ENCODE measurements at places on chromosomes 6 and 20. TPM values are rescaled to one million over a fixed set of nuclear protein-coding genes. Genes with fewer than 3 reads are reported as not detected.
A peak's percentile ranks its signal among the peaks of the same experiment; 100 is the strongest.

Gene RBM24
- total RNA-seq = not detected

Gene FOXF2
- total RNA-seq = not detected

GRCh38 chr6:69895396-69895795 lies 29.0 kb downstream of the COL19A1 start:
- no peak for DNase-seq

Gene THBD
- total RNA-seq = not detected

Gene AVP
- total RNA-seq = 0.45 TPM

- DNase-seq = no peak
Measured at GRCh38 chr20:33840160-33840559, 29.0 kb downstream of the CHMP4B start.

- no peak for DNase-seq
Measured at GRCh38 chr20:4866429-4866828, 134.9 kb downstream of the SLC23A2 start.

GRCh38 chr20:2911200-2911599 lies 37.9 kb downstream of the PTPRA start:
- no peak for DNase-seq

Gene SLC26A8
- total RNA-seq = 0.25 TPM

GRCh38 chr6:16712255-16712930 lies 48.9 kb downstream of the ATXN1 start:
- DNase-seq = no peak

DNA sequence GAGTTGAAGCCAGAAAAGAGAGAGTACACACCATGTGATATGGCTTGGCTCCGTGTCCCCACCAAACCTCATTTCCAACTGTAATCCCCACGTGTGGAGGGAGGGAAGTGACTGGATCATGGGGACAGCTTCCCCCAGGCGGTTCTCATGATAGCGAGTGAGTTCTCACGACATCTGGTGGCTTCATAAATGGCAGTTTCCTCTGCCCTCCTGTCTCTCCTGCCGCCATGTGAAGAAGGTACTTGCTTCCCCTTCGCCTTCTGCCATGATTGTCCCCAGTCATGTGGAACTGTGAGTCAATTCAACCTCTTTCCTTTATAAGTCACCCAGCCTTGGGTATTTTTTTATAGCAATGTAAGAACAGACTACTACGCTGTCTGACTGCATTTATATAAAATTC lies 40.3 kb downstream of the TAF4 start:
- no peak for DNase-seq

DNA sequence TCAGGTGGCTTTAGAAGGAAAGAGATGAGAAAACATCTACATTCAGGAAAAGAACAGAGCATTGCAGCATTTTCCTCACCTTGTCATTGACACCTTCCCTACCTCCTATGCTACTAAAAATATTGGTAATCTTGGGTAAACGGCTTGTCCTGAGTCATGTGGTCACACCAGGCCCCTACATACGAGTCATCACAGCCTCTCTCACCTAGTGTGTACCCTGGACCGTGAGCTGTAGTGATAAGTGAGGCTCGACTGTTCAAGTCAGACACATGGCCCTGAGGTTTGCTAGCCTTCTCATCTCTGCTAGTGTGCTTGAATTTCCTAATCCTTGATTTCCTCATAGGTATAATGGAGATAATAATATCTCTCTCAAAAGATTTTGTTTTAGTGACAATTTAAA lies 29.6 kb upstream of the TMEM244 start:
- DNase-seq = no peak

GRCh38 chr6:35216851-35217811 lies 3.4 kb downstream of the SCUBE3 start:
- no peak for DNase-seq

- DNase-seq = no peak
Measured at GRCh38 chr6:57108691-57109090, 18.7 kb downstream of the ZNF451 start.

- DNase-seq = no peak
Measured at GRCh38 chr6:11606332-11606731, 68.8 kb downstream of the TMEM170B start.

DNA sequence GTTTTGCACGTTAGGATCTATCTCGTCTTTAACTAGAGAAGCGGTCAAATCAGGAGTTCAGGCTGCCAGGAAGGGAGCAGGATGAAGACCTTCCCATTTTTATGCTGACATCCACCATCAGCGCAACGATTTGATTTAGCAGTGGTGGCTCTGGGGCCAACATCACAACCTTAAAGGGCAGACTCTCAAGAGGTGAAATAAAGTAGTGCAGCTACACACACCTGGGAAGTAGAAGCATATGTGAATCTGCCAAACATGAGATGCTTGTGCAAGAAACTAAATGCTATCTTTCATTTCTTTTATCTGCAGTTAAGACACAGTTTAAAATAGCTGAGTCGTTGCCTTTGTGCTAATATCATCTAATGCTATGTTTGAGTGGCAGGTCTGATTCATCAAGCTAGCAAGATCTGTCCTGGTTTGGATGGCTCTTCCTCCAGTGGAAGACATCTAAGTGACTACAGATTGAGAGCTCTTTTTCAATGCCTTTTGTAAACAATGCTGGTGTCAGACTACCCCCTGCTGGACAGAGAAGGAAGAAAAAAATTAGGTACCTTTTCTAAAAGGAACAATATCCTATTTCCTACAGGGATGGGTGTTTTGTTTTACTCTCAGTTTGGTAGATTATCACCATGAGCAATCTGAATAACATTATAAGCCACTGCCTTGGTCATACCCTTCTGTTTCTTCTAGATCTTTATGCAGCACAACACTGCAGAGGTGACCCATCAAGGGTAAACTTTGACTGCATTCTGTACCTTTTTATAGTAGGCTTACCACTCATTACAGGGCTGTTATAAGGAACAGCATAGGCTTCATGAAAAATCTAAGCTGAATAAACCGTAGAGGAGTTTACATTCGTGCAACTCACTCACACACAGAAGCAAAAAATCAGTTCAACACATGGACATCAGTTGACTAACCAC lies 171.6 kb upstream of the FBXL4 start:
- DNase-seq = peak; percentile 28

- no peak for DNase-seq
Measured at GRCh38 chr6:17416806-17417205, 23.4 kb downstream of the CAP2 start.

Gene ANGPT4
- total RNA-seq = 0.06 TPM

DNA sequence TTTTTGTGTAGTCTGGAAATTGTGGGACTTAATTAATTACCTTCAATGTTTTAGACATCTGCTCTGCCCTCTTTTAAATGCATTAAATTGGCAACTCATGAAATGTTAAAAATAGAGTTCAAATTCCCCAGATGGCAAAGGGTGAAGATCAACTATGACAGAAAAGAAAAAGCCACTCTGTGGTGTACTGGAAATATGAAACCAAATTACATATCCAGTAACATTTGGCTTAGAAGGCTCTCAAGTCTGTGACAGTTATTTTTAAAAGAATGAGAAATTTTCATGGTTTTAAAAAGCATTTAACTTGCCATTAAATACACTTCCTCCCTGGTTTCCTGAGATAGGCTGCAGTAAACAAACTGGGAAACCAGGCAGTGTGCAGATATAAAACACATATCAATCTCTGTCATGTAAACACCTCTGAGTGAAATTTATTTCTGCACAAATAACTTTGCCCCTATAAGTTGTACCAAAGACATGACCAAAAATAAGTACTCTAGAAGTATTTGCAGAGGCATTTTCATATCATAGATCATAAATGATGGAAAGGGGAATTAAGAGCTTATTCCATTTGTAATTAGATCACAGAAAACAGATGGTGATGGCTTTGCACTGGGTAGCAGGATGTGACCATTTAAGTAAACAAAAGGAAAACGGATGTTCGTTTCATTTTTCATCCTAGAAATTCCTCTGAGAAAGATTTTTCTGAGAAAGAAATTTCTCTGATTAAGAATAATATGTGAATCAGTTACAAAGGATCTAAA lies 360.1 kb downstream of the SAMD5 start:
- DNase-seq = no peak

Gene LGSN
- not detected for total RNA-seq

Gene TFAP2B
- total RNA-seq = not detected

Gene WFDC10B
- not detected for total RNA-seq

Gene EFCAB8
- total RNA-seq = 0.52 TPM

DNA sequence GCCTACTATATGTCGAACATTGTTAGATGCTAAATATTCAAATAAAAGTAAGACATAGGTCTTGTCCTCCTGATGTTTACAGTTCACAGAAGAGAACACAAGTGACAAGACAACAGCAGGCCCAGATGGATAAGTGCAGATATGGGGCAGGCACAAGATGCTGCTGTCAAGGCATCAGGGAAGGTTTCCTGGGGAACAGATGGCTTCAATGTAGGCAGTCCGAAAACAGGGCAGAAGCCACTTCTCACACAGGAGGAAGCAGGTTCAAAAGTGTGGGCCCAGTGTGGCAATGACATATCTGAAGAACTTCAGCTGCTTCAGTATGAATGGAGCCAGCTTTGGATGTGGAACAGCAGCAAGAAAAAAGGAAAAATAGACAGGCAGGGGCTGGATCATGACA lies 32.5 kb downstream of the HLA-DPB1 start:
- no peak for DNase-seq

Gene NRSN1
- not detected for total RNA-seq

Gene TFAP2C
- total RNA-seq = not detected

Gene ANKS1A
- total RNA-seq = 9.3 TPM

DNA sequence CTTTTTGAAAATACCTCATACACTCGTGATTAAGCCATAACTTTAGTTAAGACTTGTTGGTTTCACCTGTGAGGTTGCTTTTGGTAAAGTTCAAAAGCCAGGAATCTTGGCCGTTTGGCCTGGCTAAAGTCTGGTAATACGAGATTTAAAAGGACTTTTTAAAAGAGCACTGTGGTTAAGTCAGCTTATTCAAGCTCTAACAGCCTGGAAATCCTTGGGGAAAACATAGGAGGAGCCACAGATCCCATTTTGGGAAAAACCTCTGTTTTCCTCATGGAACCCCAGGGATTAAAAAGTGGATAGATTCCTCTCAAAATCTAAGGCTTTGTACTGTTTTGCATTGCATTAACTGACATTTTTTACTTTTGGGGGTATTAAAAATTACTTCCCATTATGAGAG lies 13.7 kb upstream of the SLC22A16 start:
- no peak for DNase-seq

DNA sequence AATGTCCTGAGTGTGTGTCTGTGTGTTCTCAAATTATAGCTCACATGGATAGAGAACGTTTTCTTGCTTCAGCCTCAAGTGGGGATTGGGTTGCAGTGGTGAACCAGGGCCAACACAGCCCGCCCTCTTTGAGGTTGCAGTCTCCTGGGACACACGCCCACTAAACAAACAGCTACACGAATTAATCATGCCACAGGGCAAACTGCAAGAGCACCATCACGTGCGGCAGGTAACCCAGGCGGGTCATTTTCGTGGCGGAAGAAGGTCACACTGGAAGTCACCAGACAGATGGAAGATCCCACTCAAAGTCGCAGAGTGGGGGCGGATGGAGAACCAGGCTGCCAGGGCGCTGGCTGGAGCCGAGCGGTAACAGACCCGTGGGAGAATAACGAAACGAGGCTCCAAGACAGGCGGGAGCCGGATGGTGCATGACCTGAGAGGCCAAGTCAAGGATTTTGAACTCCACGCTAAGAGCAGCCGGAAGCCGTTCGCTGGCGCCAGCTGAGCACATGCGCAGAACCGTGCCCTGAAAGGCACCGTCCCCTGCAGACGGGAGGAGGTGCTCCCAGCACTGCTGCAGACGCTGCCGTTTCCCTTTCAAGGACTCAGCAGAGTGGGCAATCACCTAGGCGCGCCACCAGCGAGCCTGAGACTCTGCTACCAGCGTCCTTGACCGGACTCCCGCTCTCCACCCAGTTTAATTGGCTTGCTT lies 10.7 kb downstream of the DLL1 start:
- no peak for DNase-seq

Gene PGBD1
- total RNA-seq = 0.39 TPM

GRCh38 chr6:29665942-29666825 lies 9.3 kb downstream of the MOG start:
- no peak for DNase-seq

DNA sequence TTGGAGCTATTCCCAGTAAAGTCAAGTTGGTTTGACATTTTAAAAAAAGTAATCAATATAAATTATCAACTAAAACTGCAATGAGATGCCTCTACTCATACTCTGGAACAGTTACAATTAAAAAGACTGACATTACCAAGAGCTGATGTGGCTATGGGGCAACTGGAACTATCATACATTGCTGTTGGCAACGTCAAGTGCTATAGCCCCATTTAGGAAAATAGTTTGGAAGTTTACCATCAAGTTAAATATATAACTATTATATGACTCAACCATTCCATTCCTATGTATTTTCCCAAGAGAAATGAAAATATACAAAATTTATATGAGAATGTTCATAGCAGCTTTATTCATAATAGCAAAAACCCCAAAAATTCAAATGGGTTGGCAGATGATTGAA lies 111.4 kb upstream of the HDGFL1 start:
- no peak for DNase-seq

Gene SLC35D3
- total RNA-seq = not detected

- DNase-seq = no peak
Measured at GRCh38 chr6:50202766-50203165, 153.0 kb upstream of the DEFB112 start.

Gene TNFRSF6B
- total RNA-seq = not detected

Gene PGC
- total RNA-seq = not detected

Gene FAM162B
- not detected for total RNA-seq

DNA sequence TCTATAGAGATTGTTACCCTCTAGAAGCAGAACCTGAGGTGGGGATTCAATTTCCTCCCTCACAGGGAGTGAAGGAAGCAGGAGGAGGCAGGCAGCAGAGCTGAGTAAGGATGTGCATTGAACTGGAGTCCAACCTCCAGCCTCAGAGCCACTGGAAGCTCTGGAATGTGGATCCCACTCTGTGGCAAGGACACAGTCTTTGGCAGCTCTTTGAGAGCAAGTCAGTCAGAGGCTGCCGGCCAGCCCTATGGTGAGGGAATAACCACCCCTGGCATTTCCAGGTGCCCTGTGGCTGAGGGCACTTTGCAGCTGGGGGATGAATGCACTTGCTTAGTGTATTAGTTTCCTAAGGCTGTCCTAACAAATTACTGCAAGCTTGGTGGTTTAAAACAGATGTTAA lies 37.2 kb downstream of the EBF4 start:
- DNase-seq = no peak

Gene HDGFL1
- not detected for total RNA-seq

Gene TAAR8
- total RNA-seq = not detected

Gene LINC00237
- not detected for total RNA-seq

DNA sequence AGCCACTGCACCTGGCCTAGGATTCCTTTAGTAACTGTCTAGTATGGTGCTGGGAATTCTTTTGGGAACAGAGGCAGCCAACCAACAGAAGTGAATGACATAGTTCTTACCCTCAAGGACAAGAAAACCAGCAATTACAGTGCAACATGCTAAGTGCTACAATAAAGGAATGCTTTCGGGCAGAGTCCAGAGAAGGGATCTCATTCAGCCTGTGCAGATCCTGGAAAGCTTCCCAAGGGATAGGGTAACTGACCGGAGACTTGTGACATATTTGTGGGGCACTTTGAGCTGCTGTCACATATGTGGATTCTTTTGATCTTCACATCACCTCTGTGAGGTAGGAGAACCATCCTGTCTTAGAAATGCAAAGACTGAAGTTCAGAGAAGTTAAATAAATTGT lies 46.8 kb downstream of the C6orf15 start:
- no peak for DNase-seq

All from activated naive CD4-positive, alpha-beta T cell treated with anti-CD3 and anti-CD28 coated beads, Interleukin-2, amount 50 U/mL, for 72 hours (primary cell).